ENCODE measurements at places on chromosomes 6 and 20.

DNA sequence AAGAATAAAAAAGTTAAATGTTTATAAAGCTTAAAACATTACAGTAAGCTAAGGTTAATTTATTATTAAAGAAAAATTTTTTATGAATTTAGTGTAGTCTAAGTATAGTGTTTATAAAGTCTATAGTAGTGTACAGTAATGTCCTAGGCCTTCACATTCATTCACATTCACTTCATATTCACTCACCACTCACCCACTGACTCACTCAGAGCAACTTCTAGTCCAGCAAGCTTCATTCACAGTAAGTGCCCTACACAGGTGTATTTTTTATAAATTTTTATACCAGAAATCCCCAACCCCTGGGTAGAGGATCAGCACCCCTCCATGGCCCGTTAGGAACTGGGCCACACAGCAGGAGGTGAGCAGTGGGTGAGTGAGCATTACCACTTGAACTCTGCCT lies 24.3 kb upstream of the ADGRF1 start:
- DNase-seq: no peak

DNA sequence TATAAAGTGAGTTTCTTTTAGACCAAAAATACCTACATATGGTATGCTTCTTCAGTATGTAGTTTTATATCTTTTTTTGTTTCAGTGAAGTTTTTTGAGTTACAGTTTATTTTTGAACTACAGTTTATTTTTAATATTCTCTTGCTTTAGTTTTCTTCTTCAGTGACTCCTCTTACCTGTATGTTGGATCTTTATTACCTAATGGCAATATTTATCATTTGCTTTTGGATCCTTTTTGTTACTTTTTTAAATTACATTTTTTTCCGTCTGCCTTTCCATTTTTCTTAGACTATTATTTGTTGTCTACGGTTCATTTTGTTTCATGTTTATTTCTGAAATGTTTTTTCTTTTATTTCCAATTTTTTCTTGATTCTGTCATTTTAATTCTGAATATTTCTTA lies 71.9 kb downstream of the SMAP1 start:
- DNase-seq: no peak

GRCh38 chr6:10749734-10750133 lies 2.1 kb downstream of the TMEM14B start:
- DNase-seq: no peak

DNA sequence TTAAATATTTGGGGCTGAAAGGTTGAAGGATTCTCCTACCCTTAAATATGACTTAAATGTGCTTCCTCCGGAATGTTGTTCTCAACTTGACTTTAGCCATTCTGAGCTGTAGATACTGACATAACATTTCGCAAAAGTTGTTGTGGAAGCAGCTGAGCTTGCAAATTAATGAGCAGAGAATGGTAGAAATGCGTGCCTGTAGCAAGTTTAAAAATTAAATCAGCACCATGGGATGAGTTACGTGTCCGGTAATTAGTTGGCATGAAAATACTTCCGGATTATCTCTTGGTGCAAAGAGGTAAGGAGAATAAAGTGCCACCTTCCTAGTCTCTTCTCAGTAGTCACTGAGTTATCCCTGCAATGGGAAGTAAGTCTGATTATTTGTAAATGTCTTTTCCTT lies 23.6 kb upstream of the PBOV1 start:
- no peak for DNase-seq

DNA sequence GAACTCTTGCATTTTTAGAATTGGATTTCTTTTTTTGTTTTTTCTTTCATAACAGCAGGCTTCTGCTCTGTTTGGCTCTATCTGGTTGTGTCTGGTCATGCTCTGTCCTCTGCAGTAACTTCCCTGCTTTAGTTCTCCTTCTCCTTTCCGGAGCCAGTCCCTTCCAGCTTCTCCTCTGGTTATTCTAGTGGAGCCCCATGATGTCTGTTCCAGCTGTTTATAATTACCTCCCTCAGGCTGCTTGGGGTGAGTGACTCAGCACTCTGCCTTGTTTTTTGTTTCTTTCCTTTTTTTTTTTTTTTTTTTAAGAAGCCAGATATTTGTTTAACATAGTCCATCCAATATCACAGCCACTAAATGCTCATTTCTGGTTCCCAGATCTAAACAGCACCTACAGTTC lies 409.6 kb downstream of the MAFB start:
- no peak for DNase-seq

DNA sequence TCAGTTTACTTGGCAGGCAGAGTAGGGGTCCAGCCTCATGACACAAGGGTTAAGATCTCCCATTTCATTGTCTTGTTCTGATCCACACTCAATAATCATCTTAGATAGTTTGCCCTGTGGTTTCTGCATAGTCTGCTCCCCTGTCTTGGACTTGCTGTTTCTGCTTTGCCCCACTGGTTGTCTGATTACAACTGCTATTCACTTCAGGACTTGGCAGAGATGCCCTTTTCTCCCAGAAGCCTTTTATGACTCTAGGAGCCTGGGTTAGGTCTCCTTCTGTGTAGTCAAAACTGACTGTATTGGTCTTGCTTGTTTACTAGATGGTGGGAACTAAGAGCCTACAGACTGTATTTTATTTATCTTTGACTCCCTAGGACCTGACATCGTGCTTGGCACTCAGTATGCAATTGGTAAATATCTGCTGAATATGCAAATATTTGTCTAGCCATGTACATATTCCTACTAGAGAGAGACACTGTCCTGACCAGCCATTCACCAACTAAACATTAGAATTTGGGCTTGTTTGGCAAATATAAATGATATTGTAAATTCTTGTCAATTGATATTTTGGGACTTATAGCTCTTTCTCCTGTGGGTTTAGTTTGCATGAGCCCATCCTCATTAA lies 165.9 kb upstream of the KCNK16 start:
- no peak for DNase-seq

DNA sequence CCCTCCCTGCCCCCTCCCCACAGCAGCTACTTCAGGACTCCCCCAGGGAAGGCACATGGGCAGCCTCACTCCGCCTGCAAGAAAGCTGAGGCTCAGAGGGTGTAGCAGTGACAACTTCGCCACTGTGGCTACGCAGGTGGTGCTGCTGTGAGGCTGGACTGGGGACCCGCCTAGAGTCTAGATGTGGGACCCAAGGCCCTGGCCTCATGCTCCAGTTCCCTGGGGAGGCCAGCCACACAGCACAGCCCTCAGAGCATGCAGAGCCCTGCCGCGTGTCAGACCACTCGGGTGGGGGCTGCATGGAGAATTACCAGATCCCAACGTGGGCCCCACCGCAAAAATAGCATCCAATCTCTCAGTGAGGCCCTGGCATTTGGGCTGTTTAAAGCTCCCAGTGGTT lies 30.8 kb upstream of the VSTM2L start:
- DNase-seq: no peak

GRCh38 chr6:128743974-128744765 lies 138.8 kb upstream of the LAMA2 start:
- no peak for DNase-seq

DNA sequence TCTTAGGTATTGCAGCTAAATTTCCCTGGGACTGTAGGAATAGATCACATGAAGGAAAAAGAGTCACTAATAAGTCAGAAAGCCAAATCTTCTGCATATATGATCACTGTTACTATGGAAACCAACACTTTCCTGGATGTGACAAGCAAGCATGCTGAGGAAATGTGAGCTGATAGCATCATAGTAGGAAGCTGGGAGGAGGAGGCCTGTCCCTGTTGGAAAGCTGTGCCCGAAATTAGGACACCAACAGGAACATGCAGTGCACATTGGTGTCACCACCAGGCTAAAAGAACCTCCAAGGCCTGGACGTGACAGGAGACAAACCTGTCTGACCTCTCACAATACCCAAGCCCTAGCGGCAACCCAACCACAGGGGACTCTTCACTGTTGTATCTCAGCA lies 181.9 kb upstream of the PCSK2 start:
- DNase-seq: no peak
